ENCODE measurements at places on chromosomes 6 and 20.

- DNase-seq: no peak
These were observed 45.3 kb downstream of the ELOVL4 start for GRCh38 chr6:79902046-79902445.

DNA sequence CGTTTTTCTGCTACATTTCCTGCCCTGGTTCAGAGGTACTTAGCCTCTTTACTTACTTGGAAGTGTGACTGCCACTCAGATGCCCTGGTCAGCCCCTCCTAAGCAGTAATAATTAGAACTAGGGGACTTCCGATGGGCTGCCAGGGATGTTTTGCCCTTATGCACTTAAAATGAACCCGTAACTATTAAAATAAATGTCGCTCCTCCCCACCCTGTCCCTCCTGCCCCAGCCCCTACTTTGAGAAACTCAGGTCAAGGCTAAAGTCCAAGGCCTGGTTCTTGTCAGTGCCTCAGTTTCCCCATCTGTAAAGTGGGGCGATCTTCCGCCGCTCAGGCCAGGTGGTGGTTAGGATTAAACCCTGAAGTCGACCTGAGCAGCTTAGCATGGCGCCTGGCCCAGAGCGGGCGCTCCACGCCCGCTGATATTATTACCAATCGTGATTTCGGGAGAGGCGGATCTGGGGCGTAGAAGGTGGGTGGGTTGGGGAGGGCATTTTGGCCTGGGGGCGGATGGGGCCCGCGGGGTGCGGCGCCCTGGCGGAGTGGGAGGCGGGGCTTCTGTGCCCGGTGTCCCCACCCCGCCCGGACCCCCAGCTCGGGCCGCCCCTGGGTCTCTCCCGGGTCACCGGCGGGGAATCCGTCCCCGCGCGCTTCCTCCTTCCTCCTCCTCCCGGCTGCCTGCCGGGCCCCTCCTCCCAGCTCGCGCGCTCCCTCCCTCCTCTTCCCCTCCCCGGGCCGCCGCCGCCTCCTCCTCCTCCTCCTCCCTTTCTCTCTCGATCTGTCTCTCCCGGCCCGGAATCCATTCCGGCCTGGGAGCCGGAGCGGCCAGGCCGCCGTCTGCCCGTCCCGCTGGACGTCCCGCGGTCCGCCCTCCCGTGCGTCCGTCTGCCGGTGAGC lies at the start of gene SRC:
Gene SRC (plus strand): TSS at position 802 of the 897 bp plus-strand sequence. CDS start 38,014 bp downstream, outside the sequence.
- DNase-seq: no peak

DNA sequence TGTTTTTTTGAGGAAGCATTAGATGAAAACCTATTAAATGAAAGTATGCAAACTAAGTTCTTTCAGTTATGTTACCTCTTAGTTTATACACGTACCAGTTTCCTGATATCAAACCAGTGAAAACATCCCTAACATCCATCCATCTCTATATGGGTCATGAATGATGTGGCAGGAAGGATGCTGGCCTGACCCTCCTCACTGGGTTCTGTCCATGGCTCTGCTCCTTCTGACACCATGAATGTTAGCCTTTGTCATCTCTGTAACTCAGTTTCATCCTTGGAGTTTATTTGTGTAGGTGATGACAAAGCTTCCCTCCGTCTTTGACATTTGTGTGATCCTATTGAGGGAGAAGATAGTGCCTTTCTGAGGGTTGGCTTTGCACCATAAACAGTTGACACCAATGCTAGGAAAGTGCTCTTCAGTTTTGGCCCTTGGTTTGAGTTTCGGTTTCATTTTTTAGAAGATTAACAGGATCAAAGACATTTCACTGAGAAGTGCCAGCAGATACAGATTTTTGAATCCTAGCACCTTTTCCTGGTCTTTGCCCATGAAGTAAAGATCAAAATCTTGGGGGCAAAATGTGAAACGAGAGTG lies 72.0 kb upstream of the SCGN start:
- DNase-seq: no peak

DNA sequence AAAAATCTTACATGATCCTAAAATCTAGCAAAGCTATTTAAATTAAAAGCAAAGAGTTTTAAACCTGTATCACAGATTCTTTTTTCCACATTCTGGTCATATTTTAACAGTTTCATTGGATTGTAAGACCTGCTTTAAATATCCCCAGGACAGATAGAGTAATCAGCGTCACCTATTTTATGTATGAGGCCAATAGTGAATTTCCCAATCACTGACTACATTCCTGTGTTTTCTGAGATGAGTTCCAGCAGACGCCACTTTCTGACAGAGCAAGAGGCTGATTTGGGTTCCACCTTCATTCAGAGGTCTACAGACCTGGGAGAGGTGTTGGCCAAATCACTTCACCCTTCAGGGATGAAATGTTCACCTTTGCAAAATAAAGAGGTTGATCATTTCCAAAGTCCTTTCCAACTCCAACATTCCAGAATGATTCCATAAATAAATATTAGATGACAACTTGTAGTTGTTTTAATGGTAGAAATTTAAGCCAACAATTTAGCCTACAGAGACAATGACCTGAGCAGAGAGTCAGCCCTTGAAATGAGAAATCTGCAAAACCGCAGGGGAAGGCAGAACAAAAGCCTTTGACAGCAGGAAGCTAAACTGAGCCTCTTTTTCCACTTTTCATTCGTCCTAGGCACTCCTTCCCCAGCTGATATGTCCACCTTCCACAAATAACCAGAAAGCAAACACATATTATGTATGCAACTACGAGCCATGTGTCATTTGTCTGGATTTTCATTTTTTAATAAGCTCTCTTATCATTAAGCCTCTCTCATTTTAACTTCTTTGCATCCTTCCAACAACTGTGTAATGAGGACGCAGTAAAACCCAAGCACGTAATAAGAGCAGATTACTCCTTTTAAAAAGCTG lies 105.2 kb downstream of the TFAP2A start:
- DNase-seq: no peak

All from cortex of kidney (tissue), 1 donor.